ENCODE measurements at places on chromosomes 3 and 15.
A peak's percentile ranks its signal among the peaks of the same experiment; 100 is the strongest.

GRCh38 chr15:81023483-81024264 is 23.0 kb downstream of the TLNRD1 start:
- peak; percentile 65 for DNase-seq

GRCh38 chr15:74712311-74712710 is 13.0 kb downstream of the CYP1A1 start:
- DNase-seq = no peak

DNA sequence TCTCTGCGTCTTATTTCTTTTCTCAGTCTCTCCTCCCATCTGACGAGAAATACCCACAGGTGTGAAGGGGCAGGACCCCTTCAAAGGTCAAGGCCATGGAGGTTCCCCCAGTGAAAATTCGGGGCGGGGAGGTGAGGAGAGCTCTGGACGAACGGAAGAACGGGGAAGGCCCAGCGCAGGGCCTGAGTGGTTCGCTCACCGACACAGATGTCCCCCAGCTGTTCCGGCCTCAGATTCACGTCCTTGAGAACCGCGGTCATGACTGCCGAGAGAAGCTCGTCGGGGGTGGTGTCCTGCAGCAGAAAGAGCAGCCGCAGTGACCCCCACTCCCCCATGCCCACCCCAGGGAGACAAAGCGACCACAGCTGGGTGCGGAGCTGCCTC is 542 bp downstream of the ACAA1 start:
- no peak for DNase-seq

DNA sequence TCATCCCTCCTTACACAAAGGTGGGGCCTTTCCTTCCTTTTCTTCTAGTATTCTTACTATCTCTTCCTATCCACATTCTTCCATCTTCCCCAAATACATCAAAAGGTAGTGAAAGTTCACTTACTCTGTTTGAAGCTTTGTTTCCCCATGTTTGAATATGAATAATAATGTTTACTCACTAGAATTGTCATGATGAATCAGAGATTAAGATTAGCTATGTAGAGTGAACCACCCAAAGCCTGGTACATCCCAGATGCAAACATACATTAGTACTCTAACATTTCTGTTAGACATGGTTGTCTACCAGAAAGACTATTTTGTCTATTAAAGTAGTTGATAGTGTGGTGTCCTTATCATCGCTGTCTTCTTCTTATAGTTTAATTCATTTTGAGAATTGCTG is 327.1 kb upstream of the TBC1D5 start:
- no peak for DNase-seq

DNA sequence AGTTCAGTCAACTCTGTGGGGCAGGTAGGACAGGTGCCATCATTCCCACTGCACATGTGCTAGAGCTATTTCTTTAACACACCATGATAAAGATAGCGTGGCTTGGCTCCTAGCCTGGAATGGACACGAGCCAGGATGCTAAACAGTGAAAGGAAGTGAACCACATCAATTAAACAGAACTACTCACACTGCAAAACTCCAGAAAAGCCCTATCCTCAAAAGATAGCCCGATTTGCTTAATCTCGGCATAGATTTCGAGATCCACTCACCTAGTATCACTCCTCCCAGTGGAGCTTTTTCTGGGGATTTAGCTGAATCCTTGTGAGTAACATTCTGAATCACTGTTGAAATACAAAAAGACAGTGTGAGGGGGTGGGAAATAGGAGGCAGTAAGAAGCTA is 118.0 kb downstream of the ABI3BP start:
- no peak for DNase-seq

DNA sequence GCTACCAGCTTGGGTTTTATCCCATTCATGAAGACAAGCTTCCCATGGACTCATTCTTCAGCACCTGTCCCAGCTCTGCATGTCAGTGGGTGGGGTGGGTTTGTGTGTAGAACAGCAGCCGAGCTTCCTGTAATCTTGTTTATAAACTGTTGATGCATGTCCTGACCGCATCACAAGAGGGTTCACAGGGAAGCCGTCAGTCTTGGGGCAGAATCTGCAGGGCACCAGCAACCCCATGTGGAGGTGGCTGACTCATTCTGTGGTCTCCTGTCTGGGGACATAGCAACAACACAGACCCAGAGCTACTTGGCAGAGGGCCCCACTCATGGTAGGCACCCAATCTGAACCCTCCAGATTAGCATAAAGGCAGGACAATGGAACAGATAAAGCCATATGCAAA is 35.6 kb downstream of the DAPK2 start:
- peak; percentile 89 for DNase-seq

- no peak for DNase-seq
These were observed 57.6 kb upstream of the NEO1 start for GRCh38 chr15:72994534-72995177.

GRCh38 chr3:139534992-139535879 is 4.3 kb downstream of the RBP1 start:
- no peak for DNase-seq

DNA sequence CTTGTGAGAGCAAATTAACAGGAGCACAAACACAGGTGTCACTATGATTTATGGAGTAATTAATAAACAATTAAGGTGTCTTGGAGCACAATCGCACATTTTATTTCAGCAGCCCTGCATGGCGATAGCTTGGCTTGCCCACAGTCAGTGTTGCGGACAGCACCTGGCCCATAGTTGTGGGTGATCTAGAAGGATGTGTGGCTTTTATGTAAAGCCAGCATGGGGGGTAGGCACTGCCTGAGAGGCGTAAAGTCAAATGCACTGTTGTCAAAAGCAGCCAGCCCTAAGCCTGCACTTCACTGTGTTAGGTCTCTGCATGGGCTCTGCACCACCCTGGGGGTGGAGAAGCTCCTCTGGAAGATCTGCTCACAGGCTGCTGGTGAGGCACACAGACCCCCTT is 177.4 kb upstream of the PPP2R3A start:
- no peak for DNase-seq

- DNase-seq = no peak
These were observed 153.0 kb upstream of the MLF1 start for GRCh38 chr3:158418035-158418434.

GRCh38 chr3:29374226-29374625 is 93.4 kb downstream of the RBMS3 start:
- no peak for DNase-seq

DNA sequence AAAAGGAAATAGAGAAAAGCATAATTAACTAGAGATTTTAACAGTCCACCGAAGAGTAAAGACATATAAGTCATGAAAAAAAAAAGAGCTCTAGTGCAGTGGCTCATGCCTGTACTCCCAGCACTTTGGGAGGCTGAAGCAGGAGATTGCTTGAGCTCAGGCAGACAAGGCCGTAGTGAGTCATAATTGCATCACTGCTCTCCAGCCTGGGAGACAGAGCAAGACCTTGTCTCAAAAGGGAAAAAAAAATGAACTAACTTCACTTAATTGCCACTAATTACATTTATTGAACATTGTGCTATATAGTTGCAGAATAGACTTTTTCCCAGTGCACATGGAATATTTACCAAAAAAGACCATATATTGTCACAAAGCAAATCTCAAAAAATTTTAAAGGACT is 221.8 kb downstream of the CBLB start:
- peak; percentile 41 for DNase-seq

DNA sequence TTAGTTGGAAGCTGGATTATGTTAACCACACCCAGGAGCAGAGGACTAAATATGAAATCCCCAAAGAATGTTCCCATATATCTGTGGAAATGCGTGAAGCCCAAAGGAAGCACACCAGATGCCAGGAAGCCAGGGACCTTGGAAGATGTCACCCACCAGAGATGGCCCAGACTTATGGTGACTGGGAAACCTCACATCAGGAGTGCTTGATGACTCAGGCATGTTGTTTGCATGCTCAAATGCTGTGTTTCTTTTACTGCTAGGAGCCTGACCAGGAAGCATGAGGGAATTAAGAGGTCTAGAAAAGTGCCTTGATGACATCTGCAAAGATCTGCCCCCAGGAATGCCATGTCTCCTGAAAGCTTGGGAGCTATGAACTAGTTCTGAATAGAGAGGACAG is 109.0 kb upstream of the SLC2A2 start:
- DNase-seq = no peak

- no peak for DNase-seq
These were observed 245.6 kb downstream of the SATB1 start for GRCh38 chr3:18179521-18179920.

GRCh38 chr15:76010613-76011012 is 1.6 kb downstream of the NRG4 start:
- no peak for DNase-seq

DNA sequence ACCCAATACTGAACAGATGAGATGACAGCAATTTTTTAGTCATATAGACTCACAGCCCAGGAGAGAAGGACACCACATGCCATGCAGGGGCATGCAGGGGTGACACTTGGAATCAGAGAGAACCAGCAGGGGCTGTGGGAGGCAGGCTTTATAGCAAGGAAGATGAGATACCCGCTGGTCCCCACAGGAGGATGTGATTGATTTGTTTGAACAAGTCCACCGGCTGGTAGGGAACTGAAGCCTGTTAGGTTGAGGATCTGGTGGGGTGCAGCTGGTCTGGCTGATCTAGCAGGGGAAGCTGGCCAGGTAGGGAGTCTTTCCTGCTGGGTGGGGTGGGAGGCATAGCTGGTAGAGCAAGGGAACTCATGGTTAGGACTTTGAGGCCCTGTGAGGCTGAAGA is 18.0 kb upstream of the ACAN start:
- DNase-seq = no peak

GRCh38 chr3:117010318-117010717 is 300.7 kb downstream of the TUSC7 start:
- DNase-seq = no peak

- no peak for DNase-seq
These were observed 48.4 kb downstream of the DZIP1L start for GRCh38 chr3:138066972-138067371.

GRCh38 chr3:124315215-124316033 is 323.5 kb upstream of the ROPN1 start:
- DNase-seq = no peak

- no peak for DNase-seq
These were observed 31.4 kb upstream of the MGLL start for GRCh38 chr3:127853681-127854080.

GRCh38 chr3:128071771-128072453 is 19.7 kb downstream of the SEC61A1 start:
- DNase-seq = no peak
